ENCODE measurements at places on chromosomes 7 and 10.

DNA sequence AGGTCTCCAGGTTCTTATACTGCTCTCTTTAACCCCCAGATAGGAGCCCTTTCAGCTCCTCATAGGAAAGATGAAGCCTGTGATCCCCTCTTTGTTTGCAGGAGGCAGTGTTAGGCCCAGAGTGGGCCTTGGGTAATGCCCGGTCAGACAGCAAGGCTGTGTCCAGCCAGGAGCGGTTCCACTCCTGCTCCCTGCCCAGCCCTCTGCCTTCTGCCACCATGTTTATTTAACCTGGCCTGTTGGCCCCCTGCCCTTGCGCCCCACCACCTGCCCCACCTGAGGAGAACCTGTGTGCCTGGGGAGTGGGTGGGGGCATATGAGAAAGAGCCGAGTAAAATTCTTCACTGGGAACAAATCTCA is 24.3 kb downstream of the CDH23 start:
- DNase-seq: no peak

GRCh38 chr7:117759950-117760640 is 113.1 kb downstream of the CTTNBP2 start:
- no peak for DNase-seq

- no peak for DNase-seq
Observed at GRCh38 chr7:115008465-115009114, 86.7 kb downstream of the MDFIC start.

GRCh38 chr7:151888079-151889067 is 11.5 kb upstream of the PRKAG2 start:
- no peak for DNase-seq

GRCh38 chr7:23014681-23015080 is 751 bp upstream of the HYCC1 start:
- no peak for DNase-seq

- DNase-seq: no peak
Observed at GRCh38 chr10:117096599-117097201, 41.4 kb downstream of the VAX1 start.

GRCh38 chr7:129187681-129188371 is 607 bp upstream of the SMO start:
- no peak for DNase-seq

- DNase-seq: no peak
Observed at GRCh38 chr10:124231168-124232155, 138.1 kb upstream of the CHST15 start.

DNA sequence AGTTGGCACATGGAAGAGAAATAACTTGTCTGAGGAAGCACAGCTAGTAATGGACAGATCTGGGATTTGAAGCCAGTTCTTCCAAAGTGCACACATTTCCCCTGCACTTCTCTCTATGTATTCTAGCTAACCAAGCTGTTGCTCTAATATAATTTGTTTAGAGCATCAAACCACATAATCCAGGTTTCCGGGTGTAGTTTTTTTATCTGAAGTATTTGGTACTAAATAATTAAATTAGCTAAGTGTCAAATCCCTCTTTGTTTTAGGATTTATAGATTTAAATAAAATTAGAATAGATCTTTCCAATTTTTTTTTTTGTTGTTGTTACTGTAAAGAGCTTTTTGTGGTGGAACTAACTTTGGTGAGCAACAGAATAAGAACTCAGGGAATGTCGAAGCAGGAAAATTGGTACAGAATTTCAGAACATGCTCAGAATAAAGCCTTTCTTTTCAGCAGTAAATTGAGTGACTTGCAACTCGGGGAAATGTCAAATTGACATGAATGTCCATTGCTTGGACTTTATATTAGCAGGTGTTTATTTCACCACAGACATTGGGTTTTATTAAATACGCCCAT is 33.7 kb downstream of the CAMK1D start:
- DNase-seq: no peak

GRCh38 chr10:14062528-14063260 is 268.0 kb downstream of the FRMD4A start:
- DNase-seq: no peak

- peak; percentile 89 for DNase-seq
Observed at GRCh38 chr7:14507617-14508016, 394.9 kb downstream of the DGKB start.

- DNase-seq: no peak
Observed at GRCh38 chr7:78616539-78616938, 818.0 kb downstream of the PHTF2 start.

- no peak for DNase-seq
Observed at GRCh38 chr10:128035557-128035973, 90.7 kb downstream of the MKI67 start.

DNA sequence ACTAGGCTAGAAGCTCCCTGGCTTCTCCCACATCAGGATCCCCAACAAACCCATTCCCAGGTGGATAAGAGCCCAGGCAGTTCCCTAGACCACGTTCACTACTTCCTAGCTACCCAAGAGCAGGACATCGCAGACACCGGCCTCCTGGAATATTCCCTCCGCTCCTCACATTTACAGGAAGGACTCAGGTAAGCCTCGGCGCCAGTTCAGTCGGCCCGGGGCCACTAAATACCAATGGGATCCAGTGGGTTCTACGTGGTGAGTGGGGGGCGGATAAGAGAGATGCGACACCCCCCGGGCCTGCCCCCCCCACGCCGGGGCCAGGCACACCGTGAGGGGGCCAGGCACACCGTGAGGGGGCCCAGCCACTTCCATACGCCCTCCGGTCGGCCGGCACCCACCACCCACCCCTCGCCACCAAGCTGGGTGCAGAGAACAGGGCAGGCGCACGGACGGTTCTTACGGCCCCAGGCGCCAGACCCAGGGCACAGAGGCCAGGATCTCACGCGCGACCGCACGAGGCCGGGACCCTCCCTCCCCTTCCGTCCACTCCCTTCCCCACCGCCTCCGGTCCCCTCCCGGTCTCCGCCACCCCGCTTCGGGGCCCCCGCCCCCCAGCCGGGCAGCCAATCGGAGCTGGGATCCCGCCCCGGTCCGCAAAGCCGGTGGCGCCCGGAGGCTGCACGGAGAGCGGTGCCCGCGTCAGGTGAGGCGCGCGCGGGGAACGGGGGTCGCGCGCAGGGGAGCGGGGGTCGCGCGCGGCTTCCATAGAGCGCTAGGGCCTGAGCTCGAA is at the start of gene BLVRA:
TSS of gene BLVRA (plus strand) at position 652 of the 793 bp plus-strand sequence. CDS start 12,479 bp downstream, outside the sequence.
- DNase-seq: peak; percentile 64

- no peak for DNase-seq
Observed at GRCh38 chr7:41312235-41312634, 390.7 kb downstream of the INHBA start.

DNA sequence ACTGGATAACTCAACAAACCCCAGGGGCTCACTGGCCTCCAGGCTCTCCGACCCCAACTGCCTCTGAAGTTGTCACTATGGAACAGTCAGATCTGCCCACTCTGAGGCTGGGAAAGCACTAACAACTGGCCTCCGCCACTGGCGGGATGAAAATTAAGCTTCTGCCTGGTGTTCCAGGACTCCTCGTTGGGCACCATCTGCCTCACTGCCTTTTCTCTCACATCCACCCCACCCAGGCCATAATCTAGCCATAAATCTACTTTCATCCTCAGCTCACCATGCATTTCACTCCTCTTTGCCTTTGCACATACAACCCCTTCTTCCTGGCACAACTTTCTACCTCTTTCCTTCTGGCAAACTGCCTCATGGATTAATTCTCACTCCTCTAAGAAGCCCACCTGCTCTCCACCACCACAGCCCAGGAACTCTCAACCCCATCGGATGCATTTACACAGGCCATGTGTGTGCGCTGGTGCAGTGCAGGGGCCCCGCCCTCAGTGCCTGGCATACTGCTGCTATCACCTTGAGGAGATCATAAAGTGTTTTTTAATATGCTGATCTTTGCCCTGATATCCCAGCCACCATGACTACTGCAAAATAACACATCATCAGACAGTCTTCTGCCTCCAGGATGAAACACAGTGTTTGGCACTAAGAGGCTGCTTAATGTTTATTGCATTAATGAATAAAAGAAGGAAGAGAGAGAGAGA is 4.0 kb downstream of the CDHR1 start:
- DNase-seq: no peak

DNA sequence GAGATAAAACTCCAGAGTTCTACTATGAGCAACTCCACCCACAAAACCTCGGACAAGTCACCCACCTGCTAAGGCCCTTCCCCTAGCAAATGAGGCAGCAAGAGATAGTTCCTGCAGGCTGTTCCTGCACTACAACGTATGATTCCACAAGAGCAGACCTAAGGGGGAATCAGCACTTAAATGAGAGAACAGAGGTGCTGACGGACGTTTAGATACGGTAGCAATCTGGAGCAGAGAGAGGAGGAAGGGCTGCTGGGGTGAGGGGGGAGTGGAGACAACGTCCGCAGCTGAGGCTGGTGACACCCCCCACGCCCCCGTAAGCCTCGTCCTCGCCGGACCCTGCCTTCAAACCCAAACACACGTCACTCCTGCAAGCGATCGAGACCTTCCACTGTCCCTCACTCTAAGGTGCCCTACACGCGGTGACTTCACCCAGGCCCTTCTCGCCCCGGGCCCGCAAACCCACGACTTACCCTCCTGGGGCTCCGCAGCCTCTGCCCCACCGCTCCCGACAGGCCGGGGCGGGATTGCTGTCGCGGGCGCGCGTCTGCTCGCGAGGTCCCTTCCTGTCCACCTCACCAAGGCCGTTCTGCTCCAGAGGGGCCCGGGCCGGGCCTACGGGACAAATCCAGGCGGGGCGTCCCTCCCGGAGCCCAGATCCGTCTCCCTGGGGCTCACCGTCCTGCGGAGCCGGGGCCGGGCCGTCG is 635 bp downstream of the ZNF12 start:
- DNase-seq: peak; percentile 14

DNA sequence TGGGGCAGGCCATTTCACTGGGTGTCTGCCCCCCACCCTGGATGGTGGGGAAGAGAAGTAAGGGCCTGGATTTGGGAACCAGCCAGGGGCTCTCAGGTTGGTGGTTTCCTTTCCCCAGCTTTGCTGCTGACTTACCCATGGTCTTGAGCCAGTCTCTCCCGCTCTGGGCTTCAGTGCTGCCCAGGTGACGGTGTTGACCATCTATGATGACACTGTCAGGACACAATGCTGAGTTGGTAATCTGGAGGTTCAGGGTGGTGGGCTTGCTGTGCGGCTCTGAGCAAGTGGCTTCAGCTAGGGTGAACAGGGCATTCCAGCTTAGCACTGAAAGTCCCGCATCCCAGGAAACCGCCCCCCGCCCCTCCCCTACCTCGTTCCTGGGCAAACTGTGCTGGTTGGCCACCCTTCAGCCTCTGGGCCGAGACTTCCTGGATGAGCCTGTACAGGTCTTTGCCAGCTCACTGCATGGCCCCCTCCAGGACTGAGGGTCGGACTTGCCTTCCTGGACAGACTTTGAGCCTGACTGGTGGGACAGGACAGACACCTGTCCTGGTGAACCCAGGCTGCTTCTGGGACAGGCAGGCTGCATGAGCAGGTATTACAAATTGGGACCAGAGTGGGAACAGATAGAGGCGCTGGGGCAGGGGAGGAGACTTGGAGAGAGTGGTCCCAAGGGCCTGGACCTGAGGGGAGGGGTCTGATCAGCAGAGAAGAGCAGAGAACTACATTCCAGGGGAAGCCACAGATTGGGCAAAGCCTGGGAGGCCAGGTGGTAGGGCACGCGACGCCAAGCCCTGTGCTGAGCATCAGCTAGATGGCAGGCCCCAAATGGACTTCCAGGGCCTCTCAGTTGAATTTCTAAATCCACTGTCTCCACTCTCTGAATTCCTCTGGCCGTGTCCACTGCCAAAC is 19.9 kb upstream of the ZMIZ1 start:
- DNase-seq: no peak

- DNase-seq: no peak
Observed at GRCh38 chr10:11249152-11249807, 231.6 kb downstream of the CELF2 start.

DNA sequence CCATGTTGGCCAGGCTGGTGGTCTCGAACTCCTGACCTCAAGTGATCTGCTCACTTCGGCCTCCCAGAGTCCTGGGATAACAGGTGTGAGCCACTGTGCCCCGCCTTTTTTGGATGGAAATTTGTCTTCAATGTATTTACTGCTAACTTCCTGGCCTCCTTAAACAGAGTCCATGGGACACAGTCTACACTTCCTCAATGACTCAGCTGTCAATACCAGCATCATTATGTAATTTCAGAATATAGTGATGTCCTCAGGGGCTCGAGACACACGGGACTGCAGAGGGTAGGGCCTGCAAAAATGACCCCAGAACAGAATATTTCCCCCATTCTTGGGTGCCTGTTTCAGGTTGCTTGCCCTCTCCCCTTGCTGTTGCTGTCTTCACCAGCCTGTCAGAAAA is 31.1 kb downstream of the CAMK2G start:
- no peak for DNase-seq

- DNase-seq: no peak
Observed at GRCh38 chr10:101538446-101538845, 49.6 kb downstream of the POLL start.

DNA sequence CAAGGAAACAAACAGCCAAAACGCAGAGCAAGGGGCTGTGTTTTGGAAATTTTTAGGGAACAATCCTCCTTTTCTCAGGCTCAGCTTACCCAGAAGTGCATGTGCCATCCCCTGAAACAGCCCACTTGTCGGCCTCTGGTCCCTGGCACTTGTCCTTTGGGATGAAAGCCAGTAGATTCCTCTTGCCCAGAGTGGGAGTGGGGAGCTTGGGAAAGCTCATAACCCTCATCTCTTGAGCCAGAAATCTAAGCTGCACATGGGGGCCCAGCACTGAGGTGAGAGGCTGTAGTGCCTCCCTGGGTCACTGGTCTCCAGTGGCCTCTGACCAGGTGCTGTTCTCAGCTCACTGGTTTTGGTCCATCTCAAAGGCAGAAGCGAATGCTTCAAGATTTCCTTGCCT is 150.3 kb downstream of the RNF216 start:
- DNase-seq: no peak

DNA sequence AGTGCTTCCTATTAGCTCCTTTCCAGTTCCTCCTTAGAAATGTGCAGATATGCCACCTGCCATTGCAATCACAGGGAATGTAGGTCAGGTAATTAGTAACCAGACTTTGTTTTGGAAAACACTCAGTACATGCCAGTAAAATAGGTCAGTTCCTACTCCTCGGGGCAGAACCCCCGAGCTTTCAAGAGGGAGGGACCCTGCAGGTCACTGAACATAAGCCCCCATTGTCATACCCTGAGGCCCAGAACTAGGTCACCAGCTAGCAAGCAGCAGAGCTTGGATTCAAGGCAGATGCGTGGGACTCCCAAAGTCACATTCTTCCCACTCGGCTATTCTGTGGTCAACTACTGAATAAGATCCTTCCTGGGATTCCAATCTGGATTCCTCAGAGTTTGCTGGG is 104.8 kb downstream of the PPP1R3C start:
- DNase-seq: peak; percentile 75

GRCh38 chr7:146791344-146792285 is 675.0 kb downstream of the CNTNAP2 start:
- no peak for DNase-seq

Data from cerebellar cortex (tissue), 1 donor.